NCI-H1930 (cell line): ENCODE measurements at places on chromosomes 12 and 14.

- DNase-seq = no peak
Measured at GRCh38 chr12:51247523-51248206, 9.0 kb downstream of the DAZAP2 start.

DNA sequence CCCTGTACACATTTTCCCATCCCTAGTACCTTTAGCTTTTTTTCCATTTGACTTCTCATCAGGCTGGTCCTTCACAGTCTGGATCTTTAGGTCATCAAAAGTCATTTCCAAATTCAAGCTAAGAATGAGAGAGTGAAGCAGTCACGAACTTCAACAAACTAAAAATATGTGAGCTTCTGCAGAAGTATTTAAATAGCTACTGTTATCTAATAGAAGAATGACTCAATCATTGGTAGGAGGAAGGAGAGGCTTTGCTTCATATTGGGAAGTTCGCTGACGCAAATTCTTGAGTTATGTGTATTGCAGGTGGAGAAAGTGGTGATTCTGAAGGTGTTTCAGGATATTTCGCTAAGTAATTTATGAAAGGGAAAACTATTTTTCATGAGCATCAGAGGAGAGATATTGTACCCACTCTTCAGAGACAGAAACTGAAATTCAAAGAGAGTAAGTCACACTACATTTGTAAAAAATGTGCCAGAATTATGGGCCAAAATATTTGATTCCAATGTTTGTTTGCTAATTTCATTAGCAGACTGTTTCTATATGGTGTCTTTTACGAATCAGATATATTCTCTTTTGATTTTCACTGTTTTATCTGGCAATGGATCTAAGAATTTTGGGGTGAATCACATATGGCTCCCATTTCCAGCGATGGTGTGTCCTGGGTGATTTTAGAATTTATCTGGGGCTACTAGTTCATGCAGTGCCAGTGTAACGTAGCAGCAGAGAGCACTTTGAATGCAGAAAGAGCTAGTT is at the start of gene OLR1:
Gene OLR1 (minus strand): TSS at position 160 of the 756 bp plus-strand sequence. CDS start 55 bp downstream, at position 105.
- no peak for DNase-seq

DNA sequence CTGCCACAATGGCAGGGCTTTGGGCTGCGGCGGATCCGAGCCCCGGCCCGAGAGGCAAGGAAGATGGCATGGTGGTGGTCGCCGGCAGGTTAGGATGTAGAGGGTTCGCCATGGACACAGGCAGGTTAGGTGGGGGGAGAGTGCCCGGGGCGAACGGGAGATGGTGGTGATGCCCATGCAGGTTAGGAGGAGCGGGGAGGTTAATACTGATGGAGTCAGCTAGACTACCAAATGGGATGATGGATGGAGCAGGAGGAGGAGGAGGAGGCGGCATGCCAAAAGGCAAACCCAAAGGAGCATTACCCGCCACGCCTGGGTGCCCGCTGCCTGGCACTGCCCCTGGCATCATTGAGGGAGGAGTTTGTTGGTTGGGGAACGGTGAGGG is 6.2 kb downstream of the MYL6 start:
- DNase-seq = no peak

DNA sequence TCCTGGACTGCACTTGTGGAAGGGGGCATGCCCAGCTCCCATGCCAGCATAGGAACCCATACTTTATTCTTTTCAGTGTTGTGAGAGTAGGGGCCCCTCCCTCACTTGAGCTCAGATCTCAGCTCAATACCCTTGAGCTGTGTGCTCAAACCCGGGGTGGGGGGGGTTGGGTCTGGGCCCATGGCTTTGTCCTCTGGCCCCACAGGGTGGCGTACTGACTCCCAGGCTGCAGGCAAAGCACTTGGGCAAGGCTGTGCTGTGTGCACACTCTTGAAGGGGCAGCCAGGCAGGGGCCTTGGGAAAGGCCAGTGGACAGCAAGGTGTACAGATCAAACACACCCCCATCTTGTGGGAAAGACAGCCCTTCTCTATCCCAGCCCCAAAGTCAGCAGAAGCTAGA is 81.8 kb downstream of the WIF1 start:
- DNase-seq = no peak

- no peak for DNase-seq
Measured at GRCh38 chr12:28552251-28552970, 362.2 kb downstream of the CCDC91 start.
